ENCODE measurements at places on chromosomes 3 and 15.
A peak's percentile ranks its signal among the peaks of the same experiment; 100 is the strongest.

DNA sequence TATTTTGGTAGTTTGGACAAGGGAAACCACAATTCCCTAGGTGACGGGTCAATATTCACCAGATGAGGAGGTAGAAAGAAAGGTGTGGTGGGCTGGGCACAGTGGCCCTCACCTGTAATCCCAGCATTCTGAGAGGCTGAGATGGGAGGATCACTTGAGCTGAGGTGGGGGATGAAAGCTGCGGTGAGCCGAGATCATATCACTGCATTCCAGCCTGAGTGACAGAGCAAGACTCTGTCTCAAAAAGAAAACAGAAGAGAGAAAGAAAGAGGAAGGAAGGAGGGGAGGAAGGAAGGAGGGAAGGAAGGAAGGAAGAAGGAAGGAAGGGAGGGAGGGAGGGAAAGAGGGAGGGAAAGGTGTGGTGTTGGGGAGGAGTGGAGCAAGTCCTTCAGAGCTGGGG, 56.1 kb upstream of the RNF7 start:
- H3K36me3 ChIP-seq = no peaks in the 10 kb centered on the region
- no peaks in the 10 kb centered on the region for H3K27me3 ChIP-seq
- no peak for DNase-seq
- H3K4me1 ChIP-seq = peaks cover 5% of the 10 kb centered on the region
- H3K27ac ChIP-seq = no peak overlapping the region

DNA sequence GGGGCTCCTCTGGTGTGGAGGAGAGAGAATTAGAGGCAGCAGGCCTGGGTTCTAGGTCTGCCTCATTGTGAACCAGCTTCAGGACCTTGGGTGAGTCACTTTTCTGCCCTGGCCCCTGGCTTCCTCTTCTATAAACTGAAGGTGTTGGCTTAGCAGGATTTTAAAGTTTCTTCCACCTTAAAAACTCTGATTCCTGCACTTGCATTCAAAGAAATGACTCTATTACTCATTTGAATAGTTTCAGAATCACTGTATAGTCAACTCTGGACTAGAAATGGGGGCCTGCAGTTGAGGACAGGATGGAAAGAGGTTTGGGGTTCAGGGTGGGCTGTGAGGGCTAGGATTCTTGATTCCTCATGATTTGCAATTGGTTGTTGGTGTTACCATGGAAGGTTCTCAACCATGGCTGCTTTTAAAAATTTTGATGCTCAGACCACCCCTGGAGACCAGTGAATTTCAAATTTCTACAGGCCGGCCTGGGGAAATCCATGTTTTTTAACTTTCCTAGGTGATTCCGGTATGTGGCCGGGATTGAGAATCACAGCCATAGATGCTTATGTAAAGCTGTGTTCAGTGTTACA, 19.9 kb downstream of the SMAD3 start:
- H3K36me3 ChIP-seq = no peaks in the 10 kb centered on the region
- DNase-seq = no peak
- no peak overlapping the region for H3K4me3 ChIP-seq
- H3K27me3 ChIP-seq = no peaks in the 10 kb centered on the region
- H3K4me1 ChIP-seq = peaks cover 50% of the 10 kb centered on the region

DNA sequence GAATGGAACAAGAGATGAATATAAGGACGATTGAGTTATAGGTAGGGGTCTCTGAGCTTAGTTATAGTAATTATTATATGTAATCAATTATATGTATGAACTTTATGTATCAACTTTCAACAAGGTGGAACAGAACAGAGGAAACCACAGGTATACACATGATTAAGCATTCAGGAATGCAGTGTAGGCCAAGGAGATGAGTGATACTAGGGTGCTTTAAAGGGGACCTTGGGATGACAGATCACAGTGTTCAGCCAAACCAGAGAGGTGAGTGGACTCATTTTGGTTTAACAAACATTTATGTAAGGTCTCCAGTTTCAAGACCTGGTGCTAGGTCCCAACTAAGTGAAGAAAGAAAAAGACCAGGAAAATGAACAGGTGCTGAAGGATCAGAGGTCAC, 895.5 kb downstream of the ROBO2 start:
- no peaks in the 10 kb centered on the region for H3K36me3 ChIP-seq
- H3K27ac ChIP-seq = no peak overlapping the region
- no peaks in the 10 kb centered on the region for H3K27me3 ChIP-seq
- H3K4me3 ChIP-seq = no peak overlapping the region

- H3K27me3 ChIP-seq = no peaks in the 10 kb centered on the region
- H3K4me1 ChIP-seq = no peaks in the 10 kb centered on the region
- H3K4me3 ChIP-seq = no peak overlapping the region
- H3K36me3 ChIP-seq = no peaks in the 10 kb centered on the region
- no peak for DNase-seq
- H3K27ac ChIP-seq = no peak overlapping the region
Measured at GRCh38 chr3:65607101-65607500, 431.6 kb downstream of the MAGI1 start.

GRCh38 chr15:67098768-67099282, 33.4 kb downstream of the SMAD3 start:
- H3K27me3 ChIP-seq = no peaks in the 10 kb centered on the region
- H3K36me3 ChIP-seq = no peaks in the 10 kb centered on the region
- DNase-seq = no peak
- H3K4me3 ChIP-seq = no peak overlapping the region
- no peak overlapping the region for H3K27ac ChIP-seq

- DNase-seq = no peak
- no peaks in the 10 kb centered on the region for H3K4me1 ChIP-seq
- H3K4me3 ChIP-seq = no peak overlapping the region
- H3K36me3 ChIP-seq = no peaks in the 10 kb centered on the region
- no peaks in the 10 kb centered on the region for H3K27me3 ChIP-seq
Measured at GRCh38 chr3:108145578-108145977, 54.7 kb upstream of the CD47 start.

DNA sequence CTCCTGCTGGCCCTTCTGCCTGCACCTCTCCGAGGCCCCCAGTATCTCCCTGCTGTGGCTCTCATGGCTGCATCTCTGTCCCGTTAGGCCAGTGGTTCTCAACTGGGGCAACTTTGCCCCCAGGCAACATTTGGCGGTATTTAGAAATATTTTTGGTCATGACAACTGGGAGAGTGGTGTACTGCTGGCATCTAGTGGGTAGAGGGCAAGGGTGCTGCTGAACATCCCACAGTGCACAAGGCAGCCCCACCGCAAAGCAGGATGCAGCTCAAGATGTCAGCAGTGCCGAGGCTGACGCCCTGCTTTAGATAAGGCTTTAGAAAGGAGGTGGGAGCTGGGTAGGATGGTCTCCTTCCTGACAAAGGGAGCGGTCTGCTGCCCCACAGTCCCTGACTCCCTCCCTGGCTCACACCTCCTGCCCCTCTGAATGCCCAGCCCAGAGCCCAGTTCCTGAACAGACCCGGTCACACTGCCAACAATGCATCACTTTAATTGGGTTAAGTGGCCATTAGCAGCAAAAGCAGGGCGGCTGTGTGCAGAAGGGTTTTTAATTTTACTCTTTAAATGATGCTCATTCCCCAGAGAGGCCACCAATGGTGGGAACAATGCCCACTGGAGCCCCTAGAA, 68.8 kb upstream of the TMEM115 start:
- H3K36me3 ChIP-seq = no peaks in the 10 kb centered on the region
- no peak overlapping the region for H3K4me3 ChIP-seq
- H3K4me1 ChIP-seq = no peaks in the 10 kb centered on the region
- H3K27ac ChIP-seq = no peak overlapping the region
- H3K27me3 ChIP-seq = no peaks in the 10 kb centered on the region

GRCh38 chr3:172171396-172172075, 132.2 kb downstream of the FNDC3B start:
- H3K4me1 ChIP-seq = peaks cover 16% of the 10 kb centered on the region
- DNase-seq = no peak
- no peak overlapping the region for H3K4me3 ChIP-seq
- H3K27me3 ChIP-seq = no peaks in the 10 kb centered on the region
- no peak overlapping the region for H3K27ac ChIP-seq

GRCh38 chr15:62624547-62625378, 417.8 kb upstream of the TPM1 start:
- H3K4me3 ChIP-seq = no peak overlapping the region
- H3K4me1 ChIP-seq = peaks cover 8% of the 10 kb centered on the region
- no peaks in the 10 kb centered on the region for H3K27me3 ChIP-seq

GRCh38 chr3:176655404-176656094, 541.7 kb downstream of the TBL1XR1 start:
- no peaks in the 10 kb centered on the region for H3K4me1 ChIP-seq
- H3K4me3 ChIP-seq = no peak overlapping the region
- no peaks in the 10 kb centered on the region for H3K27me3 ChIP-seq
- H3K36me3 ChIP-seq = no peaks in the 10 kb centered on the region

DNA sequence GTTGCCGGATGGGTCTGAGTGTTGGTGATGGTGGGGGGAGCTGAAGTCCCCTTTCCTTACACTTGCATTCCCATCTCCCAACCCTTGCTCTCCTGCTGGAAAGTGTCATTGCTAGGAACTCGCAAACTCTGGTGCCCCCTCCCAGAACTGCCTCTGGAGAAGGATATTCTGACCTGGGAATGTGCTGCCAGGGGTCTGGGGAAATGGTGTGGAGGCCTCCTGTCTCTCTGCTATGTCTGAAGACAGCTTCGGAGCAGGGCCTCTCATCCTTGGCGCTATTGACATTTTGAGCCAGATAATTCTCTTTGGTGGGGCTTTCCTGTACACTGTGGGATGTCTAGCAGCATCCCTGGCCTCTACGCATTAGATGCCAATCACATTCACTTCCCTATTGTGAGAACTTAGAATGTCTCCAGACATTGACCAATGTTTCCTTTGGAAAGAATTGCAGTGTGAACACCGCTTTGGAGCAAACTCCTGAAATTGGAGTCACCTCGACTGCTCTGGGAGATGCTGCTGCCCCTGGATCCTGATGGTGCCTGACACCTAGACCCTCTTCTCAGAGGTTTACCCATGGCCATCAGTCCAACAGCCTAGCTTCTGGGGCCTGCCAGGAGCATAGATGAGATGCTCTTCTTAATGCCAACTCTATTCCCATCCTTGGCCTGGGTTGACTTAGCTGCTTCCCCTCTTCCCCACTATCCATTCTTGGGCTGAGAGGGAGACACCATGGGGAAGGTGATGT, 2.2 kb upstream of the KY start:
- no peaks in the 10 kb centered on the region for H3K36me3 ChIP-seq
- H3K4me3 ChIP-seq = no peak overlapping the region
- no peak overlapping the region for H3K27ac ChIP-seq
- no peak for DNase-seq
- peaks cover 5% of the 10 kb centered on the region for H3K4me1 ChIP-seq

DNA sequence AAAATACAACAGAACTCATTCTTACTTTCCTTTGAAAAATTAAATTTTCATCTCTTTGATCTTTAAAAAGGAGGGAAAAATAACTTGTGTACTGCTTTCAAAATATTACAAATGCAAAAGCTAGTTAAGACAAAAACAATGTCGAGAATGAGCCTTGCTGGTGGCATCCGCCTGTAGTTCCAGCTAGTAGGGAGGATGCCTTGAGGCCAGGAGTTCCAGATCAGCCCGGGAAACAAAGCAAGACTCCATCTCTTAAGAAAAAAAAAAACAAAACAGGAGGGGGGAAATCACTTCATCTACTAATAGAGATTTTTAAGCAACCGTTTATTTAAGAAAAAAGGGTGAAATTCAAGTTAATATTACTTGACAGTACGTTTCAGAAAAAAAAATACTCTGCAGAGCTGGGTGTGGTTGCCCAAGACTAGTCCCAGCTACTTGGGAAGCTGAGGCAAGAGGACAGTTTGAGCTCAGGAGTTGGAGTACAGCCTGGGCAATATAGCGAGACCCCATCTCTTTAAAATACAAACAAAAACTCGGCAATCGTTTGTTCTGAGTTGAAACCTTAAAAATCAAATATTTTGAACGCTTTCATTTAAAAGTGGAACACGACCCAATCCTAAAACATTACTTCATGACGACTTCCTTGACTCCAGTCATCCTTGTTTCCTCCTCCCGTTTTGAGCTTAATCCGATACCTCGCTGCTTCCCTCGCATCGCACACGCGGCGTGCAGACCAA, 1.2 kb downstream of the KPNA1 start:
- no peaks in the 10 kb centered on the region for H3K27me3 ChIP-seq
- peak overlapping the region; percentile 91 for H3K4me3 ChIP-seq
- H3K27ac ChIP-seq = peak overlapping the region; percentile 98
- H3K4me1 ChIP-seq = peaks cover 6% of the 10 kb centered on the region
- DNase-seq = no peak

DNA sequence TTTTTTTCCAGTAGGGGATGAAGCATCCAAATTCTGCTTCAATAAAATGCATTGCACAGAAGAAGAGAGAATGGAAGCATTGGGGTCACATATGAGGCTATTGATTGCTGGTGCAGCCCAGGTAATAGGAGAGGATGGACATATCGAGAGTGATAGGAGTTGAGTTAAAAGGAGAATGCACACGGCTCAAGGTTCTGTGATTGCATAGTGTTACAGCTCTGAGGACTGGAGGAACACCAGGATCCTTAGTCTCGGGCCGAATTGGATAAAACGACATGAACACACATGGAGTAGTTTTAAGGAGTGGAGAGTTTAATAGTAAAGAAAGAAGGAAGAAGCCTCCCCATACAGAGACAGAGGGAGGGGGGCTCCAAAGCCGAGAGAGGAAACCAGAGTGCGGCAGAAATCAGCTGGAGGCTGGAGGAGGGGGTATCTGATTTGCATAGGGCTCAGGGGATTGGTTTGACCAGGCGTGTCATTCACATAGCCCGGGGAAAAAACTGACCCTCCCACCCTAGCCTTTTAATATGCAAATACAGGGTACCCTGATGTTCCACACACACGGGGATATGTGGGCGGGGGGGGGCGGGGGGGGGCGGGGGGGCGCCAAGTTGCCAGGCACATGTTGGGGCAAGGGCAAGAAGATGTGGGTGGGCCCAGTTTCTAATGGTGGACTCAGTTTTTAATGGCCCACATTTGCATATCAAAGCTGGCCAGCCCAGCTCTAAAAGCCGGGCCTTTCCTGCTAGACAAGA, 156.9 kb downstream of the AGBL1 start:
- H3K36me3 ChIP-seq = no peaks in the 10 kb centered on the region
- no peak overlapping the region for H3K4me3 ChIP-seq
- DNase-seq = no peak
- H3K27ac ChIP-seq = no peak overlapping the region

DNA sequence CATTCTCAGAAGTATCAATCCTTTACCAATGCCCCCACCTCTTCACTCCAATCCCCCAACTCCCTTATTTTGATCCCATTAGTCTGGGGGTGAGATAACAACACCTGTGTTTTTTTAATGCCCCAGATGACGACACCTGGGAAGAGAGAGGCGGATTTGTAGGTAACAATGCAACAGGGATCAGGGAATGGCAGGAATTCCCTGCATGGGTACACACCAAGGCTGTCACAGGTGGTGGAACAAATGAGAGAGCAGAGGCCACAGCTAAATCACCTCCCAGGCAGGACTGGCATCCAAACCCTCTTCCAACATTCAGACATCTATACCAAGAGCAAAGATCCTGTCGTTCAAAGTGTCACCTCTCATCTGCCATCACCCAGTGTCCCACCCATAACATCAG, 319.2 kb upstream of the TRIM42 start:
- no peaks in the 10 kb centered on the region for H3K36me3 ChIP-seq
- H3K4me3 ChIP-seq = no peak overlapping the region
- H3K4me1 ChIP-seq = no peaks in the 10 kb centered on the region
- DNase-seq = no peak
- no peaks in the 10 kb centered on the region for H3K27me3 ChIP-seq

Measured in testis (tissue), 5 donors.